LNCaP clone FGC (cell line): ENCODE measurements at places on chromosomes 5 and 9.
A peak's percentile ranks its signal among the peaks of the same experiment; 100 is the strongest.

DNA sequence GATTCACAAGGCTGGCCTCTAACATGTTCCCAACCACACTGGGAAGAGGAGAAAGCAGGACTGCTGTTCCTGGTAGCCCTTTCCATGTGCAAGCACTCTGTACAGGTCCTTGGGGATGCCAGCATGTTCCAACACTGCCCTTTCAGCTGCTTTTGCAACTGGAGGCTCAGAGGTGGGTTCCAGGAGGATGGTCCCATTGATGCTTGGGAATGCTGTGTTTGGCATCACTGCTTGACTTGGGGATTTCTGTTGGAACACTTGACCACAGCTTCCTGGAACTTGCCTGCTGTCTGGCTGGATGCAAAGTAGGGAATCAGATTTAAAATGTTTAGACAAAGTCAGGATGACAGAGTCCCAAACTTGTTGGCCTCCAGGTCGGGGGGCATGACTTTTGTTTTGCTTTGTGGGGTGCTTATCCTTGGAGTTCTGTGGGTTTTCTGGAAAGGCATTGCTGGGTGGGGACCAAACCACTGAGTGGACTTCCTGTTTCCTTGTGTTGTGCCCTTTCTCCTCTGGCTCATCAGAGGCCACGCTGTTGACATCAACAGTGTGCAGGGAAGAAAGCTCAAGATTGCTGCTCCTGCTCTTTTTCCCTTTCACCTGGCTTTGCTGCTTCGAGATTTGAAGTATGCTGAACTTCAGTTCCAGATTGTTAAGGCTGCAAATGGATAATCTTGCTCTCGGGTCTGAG lies 148.5 kb upstream of the RPS23 start:
- DNase-seq: no peak

DNA sequence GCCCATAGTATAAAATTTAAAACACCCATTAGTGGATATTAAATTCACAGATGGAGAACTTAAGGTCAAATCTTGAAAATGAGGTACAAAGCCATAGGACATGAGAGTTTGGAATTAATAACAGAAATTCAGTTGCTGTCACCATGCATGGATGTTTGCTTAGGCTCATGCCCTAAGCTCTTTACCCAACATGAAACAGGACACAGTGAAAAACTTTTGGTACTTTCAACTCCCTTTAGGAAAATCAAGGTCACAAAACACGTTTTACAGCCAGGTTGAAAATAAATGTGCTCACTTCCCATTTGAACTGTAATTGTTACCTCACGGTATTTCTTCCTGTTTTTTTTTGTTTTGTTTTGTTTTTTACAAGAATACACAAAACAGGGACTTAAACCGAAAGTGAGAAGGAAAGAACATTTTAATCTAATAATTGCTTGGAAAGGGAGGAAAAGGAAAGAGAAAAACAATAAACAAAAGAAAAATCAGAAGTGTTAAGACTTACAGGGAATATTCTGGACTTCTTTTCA lies 6.1 kb upstream of the TOPORS start:
- no peak for DNase-seq

GRCh38 chr5:80250801-80251200 lies 5.0 kb downstream of the SERINC5 start:
- peak; percentile 78 for DNase-seq

DNA sequence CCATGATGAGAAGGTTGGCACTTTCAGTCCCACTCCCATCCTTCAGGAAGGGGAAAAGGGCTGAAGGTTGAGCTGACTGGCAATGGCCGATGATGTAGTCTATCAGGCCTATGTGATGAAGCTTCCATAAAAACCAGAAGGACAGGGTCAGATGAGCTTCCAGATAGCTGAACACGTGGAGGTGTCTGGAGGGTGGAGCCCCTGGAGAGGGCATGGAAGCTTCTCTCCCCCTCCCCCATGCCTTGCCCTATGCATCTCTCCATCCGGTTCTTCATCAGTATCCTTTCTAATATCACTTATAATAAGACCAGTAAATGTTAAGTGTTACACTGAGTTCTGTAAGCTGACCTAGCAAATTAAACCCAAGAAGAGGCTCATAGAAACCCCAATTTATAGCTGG lies 32.6 kb upstream of the SMU1 start:
- no peak for DNase-seq

DNA sequence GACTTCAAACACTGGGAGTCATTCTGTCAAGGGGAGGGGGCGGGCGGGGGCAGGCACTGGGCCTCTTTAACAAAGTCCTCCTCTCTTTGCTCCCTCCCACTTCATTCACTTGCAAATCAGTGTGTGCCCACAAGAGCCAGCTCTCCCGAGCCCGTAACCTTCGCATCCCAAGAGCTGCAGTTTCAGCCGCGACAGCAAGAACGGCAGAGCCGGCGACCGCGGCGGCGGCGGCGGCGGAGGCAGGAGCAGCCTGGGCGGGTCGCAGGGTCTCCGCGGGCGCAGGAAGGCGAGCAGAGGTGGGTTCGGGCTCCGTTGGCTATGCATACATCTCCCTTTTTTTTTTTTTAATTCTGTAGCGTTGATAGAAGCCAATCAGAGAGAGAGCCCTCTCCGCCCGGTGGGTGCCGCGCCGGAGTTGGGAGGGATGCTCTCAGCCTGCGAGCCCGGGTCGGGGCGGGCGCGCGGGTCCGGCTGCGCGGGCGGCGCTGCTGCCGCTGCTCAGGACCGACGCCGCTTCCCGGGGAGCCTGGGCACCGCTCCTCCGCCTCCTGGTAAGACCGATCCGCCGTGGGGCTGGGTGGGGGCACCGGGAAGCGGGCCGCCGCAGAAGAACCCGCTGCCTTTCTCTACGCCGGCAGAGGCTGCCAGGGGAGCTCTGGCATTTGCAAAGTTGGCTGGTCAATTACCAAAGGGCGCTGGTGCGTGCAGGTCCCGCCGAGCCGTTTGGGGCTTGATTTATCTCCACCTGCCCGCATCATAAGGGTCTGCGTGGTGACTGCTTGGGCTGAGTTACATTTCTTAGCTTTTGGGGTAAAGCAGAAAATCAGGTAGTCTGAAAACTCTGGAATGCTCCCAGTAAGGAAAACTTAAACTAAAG lies at the start of gene CDH6:
CDH6 (plus strand) TSS at position 96 of the 877 bp plus-strand sequence. CDS start 73,788 bp downstream, outside the sequence.
- DNase-seq: no peak

DNA sequence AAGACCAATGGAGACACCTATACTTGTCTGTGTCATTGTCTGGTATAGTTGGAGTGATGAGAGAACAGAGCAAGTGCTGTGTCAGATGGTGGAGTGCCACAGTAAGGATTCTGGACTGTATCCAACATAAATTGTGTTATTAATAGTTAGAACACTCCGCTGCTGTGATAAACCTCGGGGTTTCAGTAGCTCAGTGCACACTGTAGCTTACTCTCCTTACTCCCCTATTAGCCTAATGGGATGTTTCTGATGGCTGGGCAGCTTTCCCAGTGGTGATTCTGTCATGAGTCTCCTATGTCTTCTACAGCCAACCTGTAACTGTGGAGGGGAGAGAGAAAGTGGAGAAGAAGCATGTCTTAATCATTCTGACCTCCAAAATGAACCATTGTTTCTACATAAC lies 127.6 kb upstream of the PTCH1 start:
- DNase-seq: no peak

DNA sequence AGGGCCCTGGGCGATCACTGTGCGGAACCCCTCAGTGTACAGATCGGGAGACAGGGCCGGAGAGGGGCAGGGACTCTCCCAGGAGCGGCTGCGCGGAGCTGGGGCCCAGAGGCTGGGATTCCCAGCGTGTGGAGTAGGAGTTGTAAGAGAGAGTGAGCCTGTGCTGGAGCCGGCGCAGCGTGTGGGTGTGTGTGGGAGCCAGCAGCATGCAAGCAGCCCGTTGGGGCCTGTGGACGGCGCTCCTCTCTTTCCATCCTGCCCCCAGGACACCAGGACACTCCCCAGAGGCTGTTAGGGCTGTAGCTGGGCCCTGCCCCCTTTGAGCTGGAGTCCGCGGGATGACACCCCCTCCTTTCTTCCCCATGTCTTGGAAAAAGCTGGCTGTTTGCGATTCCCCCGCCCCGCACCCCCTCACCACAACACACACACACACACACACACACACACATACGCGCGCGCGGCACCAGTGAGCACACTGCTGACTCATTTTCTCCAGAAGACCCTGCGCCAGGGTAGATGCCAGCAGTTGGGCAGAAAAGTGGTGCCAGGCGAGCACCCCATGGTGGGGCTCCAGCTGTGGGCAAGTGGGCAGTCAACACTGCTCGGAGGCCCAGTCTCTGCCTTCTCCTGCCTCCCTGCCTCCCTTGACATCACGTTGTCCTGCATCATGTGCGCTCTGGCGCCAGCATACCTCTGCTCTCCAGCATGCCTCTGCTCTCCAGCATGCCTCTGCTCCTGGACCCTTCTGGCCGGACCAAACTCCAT lies 1.5 kb downstream of the COL27A1 start:
- no peak for DNase-seq

- no peak for DNase-seq
These were observed 910 bp downstream of the TRIM14 start for GRCh38 chr9:98117984-98118639.

DNA sequence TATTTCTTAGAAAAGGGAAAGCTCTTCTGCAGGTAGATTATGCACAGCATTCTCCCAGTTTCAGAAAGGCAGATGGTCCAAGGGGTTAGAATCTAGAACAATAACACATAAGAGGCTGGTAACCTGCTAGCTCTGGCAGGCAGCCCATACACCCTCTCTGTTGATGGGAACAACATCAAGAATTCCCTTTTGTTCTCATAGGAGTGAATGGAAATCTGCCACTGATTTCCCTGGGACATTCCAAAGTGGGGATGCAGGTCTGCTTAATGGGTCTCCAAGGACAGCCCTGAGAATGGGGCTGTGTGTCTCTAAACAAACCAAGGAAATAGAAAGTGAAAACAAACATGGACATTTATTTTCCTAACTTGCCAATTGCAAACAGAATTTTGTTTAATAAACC lies 456.8 kb downstream of the EBF1 start:
- DNase-seq: no peak
